ENCODE measurements at places on chromosomes 7 and 10.

DNA sequence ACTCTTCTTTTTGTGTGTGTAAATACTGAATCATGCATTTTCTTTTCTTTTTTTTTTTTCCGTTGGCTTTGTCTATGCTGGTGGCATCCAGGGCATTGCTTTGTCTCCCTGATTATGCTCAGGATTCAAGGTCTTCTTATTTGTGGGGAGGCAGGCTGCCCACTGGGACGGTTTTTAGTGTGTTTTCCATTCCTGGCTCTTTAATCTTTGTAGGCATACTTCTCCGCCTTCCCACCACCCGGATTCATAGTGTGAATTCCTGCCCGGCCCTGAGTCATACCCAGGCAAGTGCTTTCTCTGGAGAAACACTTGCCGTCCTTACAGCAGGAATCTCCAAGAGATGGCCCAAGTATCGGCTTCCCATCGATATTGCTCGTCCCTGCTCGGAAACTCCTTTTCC, 5.2 kb downstream of the ZNF655 start:
- DNase-seq: no peak

DNA sequence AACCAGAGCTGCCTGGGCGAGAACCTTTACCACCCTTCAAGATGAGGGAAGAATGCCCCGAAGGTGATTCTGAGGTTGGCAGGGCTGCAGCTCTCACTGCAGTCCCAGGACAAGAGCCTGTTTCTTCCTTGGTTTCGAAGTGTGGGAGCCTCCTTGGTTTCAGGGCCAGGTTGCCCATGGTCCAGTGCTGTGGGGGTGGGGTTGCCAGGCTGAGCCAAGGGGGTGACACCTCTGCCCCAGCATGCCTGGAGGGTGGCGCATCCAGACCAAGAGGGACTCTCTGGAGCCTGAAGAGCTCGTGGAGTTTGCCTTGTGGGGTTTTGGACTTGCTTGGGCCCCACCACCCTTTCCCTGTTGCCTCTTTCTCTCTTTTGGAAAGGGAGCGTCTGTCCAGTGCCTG, 41.3 kb downstream of the WDR37 start:
- DNase-seq: no peak

DNA sequence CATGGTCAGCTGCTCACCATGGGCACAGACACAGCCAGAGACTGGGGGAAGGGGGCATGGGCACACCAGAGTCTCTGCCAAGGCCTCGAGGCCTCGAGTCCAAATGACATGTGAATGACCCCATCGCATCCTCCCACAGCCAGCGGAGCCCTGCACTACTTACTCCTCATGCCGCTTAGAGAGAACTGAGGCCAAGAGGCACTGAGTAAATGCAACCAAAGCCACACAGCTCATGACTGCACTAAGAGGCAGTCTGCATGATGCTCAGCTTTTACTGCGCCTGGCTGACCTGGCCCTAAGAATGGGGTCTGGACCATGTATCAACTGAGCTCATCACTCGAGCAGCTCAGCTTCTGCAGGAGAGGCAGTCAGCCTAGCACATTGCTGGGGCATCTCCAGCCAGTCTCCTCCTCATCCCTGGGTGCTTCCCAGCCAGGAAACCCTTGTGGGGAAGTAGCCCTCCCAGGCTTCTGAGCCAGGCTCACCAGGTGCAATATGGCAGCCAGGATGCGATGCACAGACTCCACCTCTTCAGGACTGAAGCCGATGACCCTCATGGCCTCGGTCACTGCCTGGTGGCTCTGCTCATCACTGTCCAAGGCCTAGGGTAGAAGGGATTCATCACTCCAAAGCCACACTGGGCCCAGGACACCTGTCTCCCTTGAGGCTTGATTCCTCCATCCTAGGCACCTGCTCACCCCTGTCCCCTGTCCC, 7.5 kb downstream of the MYO1G start:
- DNase-seq: no peak

- DNase-seq: no peak
These were observed 1.9 kb downstream of the ZKSCAN1 start for GRCh38 chr7:100017300-100017699.

DNA sequence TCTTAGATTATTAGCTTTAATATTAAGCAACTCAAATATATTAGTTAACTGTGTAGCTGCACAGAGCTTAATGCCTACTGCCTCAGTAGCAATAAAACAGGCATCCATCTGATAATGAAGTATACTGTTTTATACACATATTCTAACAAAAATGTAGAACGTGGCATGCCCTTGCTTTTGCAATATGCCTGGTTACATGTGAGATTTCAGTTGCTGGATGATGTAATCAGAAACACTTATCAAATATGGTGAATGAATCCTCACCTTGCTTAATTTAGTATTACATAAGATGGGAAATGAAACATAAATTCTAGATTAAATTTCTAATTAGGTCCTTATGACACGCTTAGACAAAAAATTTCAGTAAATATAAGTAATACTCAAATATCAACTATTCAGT, 8.0 kb downstream of the DNAJC1 start:
- DNase-seq: no peak
